ENCODE measurements at places on chromosomes 1 and 21.
A peak's percentile ranks its signal among the peaks of the same experiment; 100 is the strongest.

DNA sequence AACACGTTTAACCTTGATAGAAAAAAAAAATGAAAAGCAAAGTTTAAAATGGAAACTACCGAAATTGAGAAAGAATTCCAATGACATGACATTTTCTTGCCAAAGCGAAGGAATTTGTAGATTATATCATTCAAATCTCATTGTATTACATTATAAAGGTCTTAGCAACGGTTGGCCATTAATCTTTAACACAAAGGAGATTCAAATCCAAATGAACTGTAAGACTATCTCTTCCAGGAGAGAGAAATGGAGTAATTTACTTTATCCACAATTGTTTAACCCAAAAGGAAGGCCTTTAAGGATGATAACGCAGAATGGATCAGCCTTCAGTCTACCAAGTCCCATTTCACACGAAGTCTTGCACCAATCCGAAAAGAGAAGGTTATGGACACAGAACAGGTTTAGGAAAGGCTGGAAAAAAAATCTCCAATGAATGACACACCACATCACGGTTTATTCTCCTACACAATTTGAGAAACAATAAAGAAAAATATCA lies 1.5 kb downstream of the ENAH start:
- DNase-seq = peak; percentile 19

DNA sequence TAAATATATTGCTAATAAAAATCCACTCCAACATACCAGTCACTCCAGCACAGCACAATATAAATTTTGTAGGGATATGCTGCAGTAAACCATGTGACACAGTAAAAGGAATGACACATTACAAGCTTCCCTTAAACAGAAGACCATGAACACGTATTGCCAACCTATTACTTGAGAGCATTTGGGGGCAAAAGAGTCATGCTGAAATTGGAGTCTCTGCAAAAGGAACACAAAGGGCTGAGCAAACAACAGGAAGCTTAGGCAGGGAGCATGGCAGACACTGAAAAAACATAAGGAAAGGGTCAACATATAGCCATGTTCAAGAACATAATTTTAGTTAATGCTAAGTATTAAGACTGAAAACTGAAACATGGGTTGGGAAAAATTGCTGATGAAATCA lies 214.5 kb downstream of the SMYD3 start:
- DNase-seq = no peak

DNA sequence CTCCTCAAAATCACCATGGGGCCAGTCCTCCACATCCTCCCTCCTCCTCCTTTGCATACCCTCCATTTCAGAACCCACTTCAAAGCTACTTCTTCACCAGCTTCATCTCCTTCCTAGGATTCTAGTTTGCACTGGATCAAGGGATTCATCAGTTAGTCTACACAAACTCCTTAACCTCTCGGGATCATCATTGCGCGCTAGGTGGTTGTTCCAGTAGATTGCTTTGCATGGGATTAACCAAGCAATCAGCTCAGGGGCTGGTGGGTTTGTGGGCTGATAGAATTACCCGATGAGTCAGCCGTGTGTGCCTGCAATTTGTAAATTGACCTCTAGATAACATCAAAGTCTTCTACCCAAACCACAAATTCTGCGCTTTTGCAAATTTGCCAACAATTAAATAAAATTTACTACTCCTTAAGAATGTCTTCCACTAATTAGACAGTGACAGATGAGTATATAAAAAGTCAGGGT lies 7.7 kb downstream of the KANK4 start:
- DNase-seq = no peak

DNA sequence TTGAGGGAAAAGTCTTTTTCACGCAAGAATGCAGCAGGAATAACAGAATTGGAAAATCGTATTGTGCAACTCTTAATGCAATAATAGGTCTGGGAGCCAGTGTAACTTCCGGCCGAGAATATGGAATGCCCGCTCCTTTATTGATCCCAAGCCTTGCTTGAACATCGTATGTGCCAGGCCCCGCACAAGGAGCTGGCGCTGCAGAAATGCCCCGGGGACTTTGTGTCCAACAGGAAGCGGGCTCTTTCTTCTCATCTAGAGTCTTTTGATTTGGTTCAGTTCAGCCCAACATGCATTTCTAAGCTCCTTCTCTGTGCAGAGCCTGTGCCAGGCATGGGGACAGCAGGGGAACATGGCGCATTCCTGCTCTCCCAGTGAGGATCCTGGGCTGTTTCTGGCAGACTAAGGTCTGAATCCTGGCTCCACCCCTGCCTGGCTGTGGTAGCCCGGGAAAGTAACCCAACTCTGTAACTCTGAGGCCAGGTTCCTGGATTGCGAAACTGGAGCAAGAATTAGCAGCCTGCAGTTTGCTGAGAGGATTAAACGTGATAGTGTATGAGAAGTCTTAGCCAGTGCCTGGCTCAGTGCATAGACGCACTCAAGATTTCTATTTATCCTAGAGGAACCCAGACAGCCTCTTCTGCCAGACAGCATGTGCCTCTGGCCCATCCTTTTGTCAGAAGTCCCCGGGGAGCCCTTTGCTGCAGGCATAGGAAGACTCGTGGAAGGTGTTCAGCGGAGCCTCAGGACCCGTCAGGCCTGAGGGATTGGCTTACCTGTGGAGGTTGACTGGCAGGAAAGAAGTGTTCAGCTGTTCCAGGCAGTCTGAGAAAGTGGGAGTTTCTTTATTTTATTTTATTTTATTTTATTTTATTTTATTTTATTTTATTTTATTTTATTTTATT lies 987 bp upstream of the CDCP2 start:
- no peak for DNase-seq

- no peak for DNase-seq
Observed at GRCh38 chr21:28871388-28872010, 121.2 kb downstream of the LTN1 start.

DNA sequence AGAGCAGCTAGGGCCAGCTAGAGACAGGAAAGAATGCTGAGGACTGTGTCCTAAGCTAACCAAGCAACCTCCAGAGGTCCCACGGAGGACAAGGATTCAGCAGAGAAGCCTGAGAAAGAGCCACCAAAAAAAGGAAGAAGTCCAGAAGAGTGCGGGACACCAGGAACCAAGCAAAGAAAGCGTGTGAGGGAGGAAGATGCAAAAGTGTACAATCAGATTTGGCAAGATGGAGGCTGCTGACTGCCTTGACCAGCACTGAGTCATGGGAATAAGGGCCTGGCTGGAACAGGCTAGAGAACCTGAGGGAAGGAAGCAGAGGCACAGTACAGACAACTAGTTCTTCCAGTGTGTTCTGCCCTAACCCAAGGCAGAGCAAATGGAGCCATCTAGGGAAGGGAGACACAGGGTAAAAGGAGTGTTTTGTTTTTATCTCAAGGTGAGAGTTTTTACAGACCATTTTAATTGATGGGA lies 18.5 kb downstream of the TP53BP2 start:
- no peak for DNase-seq

DNA sequence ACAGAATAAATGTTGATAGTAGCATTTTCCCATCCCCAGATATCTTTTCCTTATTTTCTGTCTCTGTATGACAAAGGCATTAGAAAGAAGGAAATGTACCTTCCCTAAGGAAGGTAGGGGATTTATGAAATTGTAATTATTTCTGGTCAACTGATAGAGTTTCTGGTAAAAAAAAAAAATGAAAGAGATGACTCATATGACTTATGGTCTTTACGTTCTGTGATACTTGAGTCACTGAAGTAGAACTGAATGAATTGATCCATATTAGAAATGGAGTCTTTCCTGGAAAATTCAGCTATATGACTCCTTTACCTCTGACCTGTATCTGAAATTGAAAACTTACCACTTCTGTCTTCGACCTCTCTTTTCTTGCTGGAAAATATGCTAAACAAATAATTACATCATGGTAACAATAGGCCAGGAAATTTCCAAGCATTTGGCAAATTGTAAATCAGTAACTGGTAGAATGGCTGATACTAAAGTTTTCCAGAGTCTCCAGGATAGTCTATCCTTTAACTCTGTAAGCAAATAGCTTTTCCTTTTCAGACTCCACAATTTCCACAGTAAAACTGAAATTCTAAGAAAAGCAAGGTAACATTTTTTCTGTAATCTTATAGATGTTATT lies 364.3 kb upstream of the PTBP2 start:
- DNase-seq = peak; percentile 18

DNA sequence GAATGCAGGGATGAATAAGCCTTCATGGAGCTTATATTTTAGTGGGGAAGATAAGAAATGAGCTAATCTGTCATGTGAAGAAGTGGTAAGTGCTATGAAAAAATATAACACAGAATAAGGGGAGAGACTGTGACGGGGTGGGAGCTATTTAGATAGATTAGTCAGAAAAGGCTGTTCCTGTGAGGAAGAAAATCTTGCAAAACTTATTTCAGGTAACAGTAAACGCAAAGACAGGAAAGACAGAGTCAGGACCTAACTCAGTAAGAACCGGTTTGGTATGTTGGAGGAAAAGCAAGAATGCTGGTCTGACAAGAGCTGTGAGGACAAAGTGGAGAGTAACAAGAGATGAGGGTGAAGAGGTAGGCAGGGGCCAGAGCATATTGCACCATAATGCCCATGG lies 22.0 kb downstream of the GNAI3 start:
- peak; percentile 11 for DNase-seq

DNA sequence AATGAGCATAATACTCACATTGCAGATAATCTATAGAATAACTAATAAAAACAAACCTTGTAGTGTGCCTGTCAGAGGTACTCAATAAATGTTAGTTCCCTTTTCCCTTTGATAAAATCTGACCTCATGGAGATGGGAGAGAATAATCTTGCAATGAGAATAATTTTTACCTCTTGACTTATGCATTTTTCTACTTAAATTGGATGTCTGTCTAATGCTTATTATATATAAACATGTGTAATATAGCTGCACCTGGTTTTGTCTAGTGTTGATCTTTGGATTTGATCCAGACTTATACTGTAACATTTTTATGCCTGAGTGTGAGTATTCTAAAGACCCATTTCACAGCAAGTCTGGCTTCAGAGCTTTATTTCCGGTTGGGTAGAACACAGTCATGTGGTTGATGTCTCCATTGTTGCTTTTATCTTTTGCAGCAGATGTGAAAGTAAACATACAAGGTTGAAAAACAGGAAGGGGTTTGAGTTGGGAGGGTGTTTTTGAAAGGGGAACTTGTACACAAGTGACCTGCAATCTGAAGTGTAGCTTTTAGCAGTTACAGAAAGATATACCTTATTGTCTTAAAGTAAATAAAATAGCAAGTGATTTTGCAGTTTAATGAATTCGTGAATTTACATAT lies 12.4 kb downstream of the EPB41 start:
- DNase-seq = peak; percentile 79

DNA sequence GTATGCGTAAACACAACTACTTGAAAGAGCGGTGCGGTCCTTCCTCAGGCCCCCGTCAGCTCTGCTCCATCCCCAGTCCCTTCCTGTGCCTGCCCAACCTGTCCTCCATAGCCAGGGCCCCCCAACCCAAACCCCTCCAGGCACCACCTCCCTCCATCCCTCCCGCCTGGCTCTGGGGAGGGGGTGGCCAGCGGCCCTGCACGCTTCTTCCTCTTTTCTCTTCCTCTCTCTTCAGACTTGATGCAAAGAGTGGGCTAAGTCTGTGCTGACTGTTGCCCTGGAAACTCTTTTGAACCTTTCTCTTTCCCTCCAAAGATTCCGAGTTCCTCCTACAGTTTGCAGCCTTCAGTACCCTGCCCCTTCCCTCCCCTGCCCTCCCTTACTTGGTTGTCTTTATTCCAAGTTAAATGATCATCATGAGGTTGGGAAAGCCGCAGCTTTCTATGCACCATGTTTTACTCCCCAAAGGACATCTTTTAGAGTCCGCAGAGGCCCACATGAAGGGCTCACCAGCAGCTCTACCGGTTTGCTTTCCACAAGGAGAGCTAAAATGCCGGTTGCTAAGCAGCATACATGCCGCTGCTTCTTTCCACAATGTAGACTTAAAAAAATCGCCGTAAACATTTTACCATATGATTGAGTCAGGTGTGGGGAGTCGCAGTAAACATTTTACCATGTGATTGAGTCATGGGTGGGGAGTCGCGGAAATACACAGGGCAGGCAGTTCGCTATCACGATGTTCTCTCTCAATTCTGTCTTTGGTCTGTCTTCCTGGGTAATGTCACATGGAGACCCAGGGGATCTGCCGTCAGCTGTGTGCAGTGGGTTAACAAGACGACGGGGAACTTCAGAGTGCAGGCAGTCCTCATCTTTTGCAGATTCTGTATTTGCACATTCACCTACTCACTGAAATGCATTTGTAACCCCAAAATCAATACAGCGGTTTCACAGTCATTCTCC lies 525.3 kb downstream of the KIF26B start:
- no peak for DNase-seq
